Left cardiac atrium (tissue), 4 donors: ENCODE measurements at places on chromosomes 7 and 10. TPM values are rescaled to one million over a fixed set of nuclear protein-coding genes. Genes with fewer than 3 reads are reported as not detected.
A peak's percentile ranks its signal among the peaks of the same experiment; 100 is the strongest.

DNA sequence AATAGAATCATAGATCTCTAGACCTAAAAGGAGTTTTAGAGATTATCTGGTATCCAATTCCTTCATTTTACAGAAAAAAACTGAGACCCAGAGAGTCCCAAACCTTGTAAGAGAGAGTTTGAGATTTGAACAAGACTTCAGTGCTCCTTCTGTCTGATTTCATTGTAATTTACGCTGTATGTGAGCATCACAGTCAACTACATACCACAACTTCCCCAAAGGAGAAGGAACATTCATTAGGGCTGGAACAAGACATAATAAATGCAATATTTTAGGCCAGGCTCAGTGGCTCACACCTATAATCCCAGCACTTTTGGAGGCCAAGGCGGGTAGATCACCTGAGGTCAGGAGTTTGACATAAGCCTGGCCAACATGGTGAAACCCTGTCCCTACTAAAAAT is 17.3 kb upstream of the PRKAR2B start:
- no peak for DNase-seq

- no peak for DNase-seq
These were observed 248.0 kb downstream of the WDR11 start for GRCh38 chr10:121099181-121099580.

The DUSP5 gene
- 8.9 TPM for total RNA-seq

The MSRB2 gene
- 100 TPM for total RNA-seq

GRCh38 chr10:91798649-91799611 is 704 bp downstream of the TNKS2 start:
- no peak for DNase-seq

The NKX2-3 gene
- total RNA-seq, result not detected

The TRIM73 gene
- total RNA-seq, result 2.7 TPM

DNA sequence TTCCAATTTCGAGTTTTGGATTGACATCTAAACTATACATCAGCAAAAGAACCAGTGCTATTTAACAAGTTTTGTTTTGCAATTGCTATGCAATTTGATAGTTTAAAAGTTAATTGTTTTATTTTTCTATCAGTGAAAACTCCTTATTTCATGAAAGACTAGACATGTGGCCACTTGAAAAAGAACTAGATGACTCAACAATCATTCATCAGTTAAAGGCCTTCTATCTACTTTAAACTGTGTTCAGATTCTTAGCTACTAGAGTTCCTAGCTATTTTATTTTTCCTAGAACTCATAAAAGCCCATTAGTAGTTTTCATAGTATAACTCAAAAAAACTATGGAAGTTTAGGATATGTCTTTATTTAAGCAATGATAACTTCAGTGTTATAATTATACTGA is 104.6 kb upstream of the LSM8 start:
- DNase-seq, result no peak

The AGMO gene
- total RNA-seq, result 0.55 TPM

The GIMAP1 gene
- total RNA-seq, result 4.5 TPM

GRCh38 chr7:130401578-130401977 is 21.3 kb downstream of the CPA1 start:
- DNase-seq, result no peak

DNA sequence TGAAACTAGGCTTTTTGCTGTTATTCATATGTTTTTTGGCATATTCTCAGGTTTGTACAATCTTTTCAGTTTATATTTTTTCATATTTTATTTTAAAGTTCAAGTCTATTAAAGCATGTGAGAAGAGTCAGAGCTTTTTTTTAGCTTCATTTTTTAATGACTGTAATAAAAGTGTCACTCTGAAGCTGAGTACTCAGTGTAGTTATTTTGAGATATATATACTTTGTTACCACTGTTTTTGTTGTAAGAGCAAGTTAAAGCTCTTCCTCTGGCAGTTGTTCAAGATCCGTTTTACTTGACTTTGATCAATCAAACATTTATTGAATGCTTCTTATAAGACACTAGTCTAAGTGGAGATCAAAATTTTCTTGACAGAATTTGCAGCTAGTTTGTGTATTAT is 37.5 kb downstream of the CASD1 start:
- DNase-seq, result no peak

GRCh38 chr7:50735333-50735732 is 47.4 kb downstream of the GRB10 start:
- no peak for DNase-seq

The LRRTM3 gene
- total RNA-seq, result not detected

The ADK gene
- 31.2 TPM for total RNA-seq

- DNase-seq, result peak; percentile 43
These were observed 1.6 kb downstream of the AVPI1 start for GRCh38 chr10:97685395-97685958.

The ASB10 gene
- 12.8 TPM for total RNA-seq

GRCh38 chr10:7168414-7168813 is 242.4 kb downstream of the SFMBT2 start:
- no peak for DNase-seq

The SLC16A9 gene
- 1.2 TPM for total RNA-seq

The SDK1 gene
- 2.0 TPM for total RNA-seq

DNA sequence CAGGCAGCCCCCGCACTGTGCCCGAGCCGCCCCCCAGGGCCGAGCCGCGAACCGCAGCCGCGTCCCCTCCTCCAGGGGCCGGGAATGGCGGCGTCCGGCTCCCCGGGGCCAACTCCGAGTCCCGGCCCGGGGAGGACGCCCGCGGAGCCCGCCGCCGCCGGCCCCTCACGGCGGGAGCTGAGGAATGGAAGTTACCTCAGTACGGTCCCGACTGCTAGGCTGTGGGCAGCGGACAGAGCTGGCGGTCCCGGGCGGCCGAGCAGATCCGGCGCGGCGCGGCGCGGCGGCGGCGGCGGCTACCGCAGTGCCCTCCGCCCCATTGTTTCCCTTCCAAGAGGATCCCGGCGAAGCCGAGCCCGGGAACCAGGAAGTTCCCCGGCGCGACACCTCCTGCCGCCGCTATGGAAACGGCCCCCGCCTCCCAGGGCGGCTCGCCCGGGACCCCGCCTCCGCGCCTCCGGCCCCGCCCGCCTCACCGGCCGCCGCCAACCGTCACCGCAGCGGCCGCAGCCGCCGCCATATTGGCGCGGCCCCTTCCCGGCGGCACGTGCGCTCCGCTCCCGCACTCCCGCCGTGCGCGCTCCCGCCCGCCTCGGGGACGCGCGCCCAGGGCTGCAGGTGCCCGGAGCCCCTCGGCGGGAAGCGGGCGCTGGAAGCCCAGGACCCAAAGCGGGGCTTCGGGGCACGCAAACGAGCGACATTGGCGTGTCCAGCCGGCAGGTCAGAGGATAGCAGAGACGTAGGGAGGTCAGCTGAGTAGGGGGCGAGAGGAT is at the start of gene USP6NL:
TSS of gene USP6NL (minus strand) at position 403 of the 773 bp plus-strand sequence. CDS start 14,016 bp downstream, outside the sequence.
- peak; percentile 93 for DNase-seq
